ENCODE measurements at places on chromosomes 12 and 14. TPM values are rescaled to one million over a fixed set of nuclear protein-coding genes. Genes with fewer than 3 reads are reported as not detected.

The DHH gene
- total RNA-seq, result not detected

The PLEKHD1 gene
- total RNA-seq, result 0.39 TPM

The ARHGEF25 gene
- total RNA-seq, result 22.4 TPM

The RTL1 gene
- total RNA-seq, result not detected

The PPFIBP1 gene
- total RNA-seq, result 59.3 TPM

The NGB gene
- not detected for total RNA-seq

The PDZRN4 gene
- total RNA-seq, result not detected

The AQP6 gene
- total RNA-seq, result not detected

The ZNF891 gene
- 0.76 TPM for total RNA-seq

The AICDA gene
- not detected for total RNA-seq

The STK38L gene
- total RNA-seq, result 16.1 TPM

The FAM90A1 gene
- total RNA-seq, result 0.11 TPM

The NUDT14 gene
- total RNA-seq, result 16.5 TPM

The CIDEB gene
- 11.0 TPM for total RNA-seq

The POTEG gene
- total RNA-seq, result not detected

The SPRING1 gene
- 48.8 TPM for total RNA-seq
